ENCODE measurements at places on chromosomes 7 and 10.

DNA sequence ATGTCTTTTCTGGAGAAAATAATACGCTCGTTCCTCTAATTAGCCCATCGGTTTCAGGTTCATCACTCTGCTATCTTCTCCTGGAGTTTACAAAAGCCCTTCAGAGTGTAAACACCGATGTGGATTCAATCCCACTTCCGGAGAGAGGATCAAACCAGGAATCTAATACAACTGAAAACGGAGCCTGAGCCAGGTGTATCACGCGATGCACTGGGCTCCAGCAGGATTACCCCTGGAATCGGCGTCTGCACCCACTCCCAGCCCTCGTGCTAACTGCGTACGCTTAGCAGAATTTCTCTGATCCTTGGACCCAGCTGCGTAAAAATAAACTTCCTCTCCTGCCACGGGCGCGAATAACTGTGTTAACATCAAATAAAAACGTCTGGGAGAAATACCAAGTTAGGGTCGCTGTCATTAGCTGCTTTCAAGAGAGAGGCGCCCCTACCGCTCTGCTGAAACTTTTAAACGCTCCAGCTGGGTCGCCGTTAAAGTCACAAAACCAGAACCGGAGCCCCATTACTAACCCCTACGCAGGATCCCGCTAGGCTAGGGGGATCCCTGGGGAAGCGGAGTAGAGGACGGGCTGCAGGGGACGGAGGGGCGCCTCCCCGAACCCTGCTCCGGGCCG lies 502 bp downstream of the ZNF3 start:
- DNase-seq, result peak; percentile 12

DNA sequence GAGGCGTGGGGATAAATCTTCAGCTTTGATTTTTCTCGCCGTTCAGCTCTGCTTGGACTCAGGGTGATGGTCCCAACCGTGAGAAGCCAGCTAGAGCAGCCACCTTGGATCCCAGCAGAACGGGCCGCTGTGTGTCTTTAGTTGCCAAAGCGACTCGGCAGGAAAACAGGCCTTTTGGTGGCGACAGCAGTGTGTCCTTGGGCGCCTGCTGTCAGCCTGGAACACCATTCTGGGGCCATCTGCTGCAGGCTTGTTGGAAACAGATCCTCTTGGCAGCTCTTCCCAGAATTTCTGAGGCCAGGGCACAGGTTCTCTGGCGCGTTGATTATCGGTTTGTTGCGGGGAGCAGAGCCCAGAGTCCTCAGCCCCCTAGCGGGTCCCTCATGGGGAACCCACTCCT lies 97.6 kb downstream of the CUX1 start:
- DNase-seq, result no peak

DNA sequence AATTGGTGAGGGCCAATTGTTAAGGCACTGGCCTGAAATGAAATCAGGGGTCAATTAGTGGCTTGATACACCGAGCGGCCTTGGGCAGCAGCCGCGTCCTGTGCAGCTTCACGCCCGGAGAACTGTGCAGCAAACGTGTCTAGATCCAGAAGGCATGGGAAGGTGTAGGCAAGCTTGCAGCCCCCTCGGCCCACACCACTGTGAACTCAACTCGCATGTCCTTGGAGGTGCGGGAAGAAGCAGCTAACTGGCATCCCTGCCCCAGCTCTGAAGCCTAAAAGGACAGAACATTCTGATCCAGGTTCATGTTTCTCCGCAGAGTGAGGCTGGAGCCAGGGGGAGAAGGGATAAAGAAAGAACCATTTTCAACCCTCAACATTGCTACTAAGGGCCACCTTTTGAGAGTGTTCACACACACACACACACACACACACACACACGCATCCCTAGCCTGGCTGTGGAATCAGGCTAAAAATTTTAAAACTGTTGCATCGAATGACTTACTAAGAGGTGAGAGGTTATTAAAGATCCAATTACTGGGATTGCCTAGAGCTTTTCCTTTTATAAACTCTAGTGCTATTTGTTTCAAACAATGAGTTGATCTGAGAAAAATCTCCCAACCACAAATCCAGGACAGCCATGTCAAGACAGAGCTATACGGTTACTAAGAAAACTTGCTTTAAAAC lies 104.0 kb downstream of the PARP12 start:
- no peak for DNase-seq

GRCh38 chr7:107201795-107202450 lies 33.1 kb downstream of the HBP1 start:
- DNase-seq, result no peak

DNA sequence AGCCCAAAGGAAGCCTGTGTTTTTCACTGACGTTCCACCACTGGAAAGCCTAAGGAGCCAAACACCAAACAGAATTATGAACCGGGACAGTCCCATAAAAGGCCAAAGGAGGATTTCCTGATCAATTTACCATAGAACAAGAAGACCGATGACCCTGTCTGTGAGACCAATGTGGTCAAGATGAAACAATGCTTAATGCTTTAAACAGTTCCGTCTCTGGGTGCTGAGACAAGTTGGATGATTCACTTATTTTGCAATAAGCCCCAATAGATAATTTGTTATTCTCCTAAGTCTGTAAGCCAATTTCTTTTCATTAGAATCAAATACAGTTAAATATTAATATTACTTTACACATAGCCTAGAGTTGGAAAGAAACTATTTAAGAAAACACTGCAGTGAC lies 134.9 kb downstream of the MICU1 start:
- DNase-seq, result no peak

DNA sequence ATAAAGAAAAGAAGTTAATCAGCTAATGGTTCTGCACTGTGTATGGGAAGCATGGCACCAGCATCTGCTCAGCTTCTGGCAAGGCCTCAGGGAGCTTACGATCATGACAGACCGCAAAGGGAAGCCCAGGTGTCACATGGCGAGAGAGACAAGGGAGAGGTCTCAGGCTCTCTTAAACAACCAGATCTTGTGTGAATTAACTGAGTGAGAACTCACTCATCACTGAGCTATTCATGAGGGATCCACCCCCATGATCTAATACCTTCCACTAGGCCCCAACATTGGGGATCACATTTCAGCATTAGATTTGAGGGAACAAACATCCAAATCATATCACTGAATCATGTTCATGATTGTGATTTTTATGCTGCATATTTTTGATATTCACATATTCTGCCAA lies 5.8 kb downstream of the USP54 start:
- no peak for DNase-seq

DNA sequence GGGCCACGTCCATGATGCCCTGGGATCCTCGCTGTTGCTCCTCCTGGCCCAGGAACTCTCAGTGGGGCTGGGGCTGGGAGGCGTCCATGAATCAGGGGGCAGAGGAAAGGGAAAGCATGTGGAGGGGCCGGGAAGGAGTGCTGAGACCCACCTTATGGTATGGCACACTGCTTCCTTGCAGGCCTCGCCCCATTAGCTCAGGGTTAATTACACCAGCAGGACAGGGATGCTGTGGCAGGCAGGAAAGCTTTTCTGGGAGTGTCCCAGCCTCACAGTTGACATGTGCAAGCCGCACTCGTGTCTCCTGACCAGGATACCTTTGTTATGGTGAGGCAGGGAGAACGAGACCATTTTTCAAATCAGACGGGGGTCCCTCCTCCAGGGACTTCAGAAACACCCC lies 109.7 kb upstream of the PCBD1 start:
- DNase-seq, result no peak

DNA sequence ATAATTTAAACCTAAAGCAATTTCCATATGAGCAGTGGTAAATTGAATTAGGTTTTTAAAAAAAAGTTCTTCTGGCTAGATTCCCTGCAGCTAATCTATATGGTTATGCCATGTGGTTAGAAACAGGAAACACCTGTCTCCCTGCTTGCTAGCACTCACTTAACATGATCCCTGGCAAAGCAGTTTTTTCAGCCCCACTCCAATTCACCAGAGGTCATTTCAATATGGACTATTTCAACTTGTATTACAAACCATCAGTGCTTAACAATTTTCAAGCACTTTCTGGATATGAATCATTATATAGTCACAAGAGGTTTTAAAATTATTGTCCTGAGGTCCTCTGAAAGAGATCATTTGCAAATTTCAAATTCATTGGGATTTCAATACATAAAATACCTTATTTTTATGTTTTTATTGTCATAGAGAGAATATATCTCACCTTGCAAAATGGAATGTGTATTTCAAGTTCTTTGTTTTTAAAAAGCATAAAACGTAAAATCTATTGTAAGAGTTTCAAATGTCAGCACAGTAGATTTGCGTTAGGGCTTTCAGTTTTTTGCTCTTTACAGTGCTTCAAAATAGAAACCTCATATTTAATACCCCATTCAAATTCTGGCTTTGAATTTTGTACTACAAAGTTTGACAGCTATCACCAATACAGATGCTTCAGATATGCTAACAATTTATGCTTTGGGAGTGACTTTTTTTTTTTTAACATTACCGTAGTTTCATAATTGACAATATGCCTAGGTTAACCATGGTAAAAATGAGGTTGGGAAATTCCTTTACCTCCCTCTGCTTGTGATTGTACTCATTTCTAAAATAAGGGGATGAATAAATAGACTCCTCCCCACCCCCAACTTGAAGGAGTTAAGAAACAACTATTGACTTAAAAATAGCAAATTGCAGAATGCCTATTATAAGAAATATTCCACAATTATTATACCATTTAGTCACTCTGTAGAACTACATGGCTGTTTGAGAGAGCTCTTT lies 117.5 kb upstream of the HGF start:
- no peak for DNase-seq

DNA sequence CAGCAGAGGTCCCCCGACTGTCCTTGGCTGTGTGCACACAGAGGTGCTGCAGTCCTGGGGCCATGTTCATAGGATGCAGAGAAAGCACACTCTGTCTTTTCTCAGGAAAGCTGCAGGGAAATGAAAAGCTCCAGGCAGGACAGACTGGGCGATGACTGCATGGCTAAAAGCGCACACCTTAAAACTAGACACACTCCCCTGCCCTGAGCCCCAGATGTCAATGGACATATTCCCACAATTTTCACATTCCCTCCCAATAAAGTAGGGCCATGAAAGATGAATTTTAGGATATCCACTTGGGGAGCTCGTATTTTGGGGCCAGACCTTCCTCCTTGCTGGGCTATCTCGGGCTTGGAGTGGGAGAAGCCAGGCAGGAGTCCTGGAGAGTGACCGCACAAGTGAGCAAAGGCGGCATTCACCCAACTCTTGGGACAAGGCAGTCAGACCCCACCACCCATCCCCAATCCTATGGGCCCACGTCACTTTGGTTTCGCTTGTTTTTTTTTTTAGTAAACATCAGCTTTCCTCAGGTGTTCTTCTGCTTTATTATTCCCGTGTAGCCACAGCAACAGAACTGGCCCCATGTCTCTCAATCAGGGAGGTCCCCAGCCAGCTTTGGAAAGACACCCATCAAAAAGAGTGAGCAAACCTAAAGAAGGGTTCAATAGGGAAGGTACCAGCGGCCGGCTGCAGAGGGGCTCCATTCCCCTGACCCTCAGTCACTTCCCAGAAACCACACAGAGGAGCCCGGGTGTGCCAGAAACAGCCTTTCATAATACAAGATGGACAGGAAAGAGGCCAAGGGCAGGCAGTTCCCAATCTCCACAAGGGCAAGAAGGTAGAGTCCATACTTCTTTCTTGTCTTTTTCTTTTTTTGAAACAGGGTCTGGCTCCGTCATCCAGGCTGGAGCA lies 12.7 kb downstream of the GPRIN2 start:
- DNase-seq, result peak; percentile 1

GRCh38 chr10:113261161-113261560 lies 291.7 kb upstream of the HABP2 start:
- DNase-seq, result no peak

DNA sequence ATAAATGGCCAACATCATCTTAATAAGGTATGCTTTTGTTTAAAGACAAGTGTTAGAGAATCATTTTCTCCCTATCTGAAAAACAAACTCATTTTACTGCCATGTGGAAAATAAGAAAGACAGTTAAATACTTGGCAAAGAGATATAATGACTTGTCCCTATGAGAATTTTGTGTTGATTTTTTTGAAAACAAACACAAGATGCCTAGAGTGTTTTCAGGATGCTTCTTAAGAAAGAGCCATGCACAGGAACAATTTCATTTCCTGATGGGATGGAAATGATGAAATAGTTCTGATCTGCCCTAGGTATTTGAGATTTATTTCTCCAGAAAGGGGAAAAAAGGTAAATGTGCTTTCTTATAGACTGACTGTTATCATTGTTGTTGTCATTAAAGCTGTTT lies 237.5 kb upstream of the GNAI1 start:
- DNase-seq, result no peak

- DNase-seq, result peak; percentile 38
Measured at GRCh38 chr10:93115661-93116383, 42.1 kb downstream of the CYP26A1 start.

DNA sequence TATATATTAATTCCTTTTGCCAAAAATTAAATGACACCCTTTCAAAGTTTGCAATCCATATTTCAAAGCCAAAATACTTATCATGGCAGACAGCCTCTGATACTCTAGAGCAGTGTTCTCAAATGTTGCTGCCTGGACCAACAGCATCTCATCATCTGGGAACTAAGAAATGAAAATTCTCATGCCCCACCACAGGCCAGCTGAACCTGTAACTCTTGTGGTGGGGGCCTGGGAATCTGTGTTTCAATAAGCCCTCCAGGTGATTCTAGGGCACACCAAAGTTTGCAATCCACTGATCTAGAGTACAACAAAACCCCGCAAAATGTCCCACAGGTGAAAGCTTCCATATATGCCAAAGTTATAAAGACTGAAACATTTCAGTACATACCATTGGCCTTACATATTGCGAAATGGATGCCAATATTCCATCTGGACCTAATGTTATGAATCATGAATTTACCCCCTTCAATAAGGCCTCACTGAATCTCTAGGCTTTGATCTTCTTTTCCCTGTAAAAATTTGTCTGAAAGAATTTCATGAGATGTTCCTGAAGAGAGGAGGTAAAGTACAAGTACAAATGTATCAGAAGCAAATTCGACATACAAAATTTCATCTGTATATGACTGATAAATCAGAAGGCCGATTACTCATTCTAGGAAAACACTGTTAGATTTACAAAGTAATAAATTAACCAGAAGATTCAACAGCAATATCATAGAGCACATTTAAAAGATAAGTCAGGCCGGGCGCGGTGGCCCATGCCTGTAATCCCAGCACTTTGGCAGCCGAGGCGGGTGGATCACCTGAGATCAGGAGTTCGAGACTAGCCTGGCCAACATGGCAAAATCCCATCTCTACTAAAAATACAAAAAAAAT lies 25.3 kb upstream of the EPC1 start:
- no peak for DNase-seq

- DNase-seq, result no peak
Measured at GRCh38 chr10:130200179-130201042, 64.2 kb downstream of the GLRX3 start.

GRCh38 chr10:132155723-132156381 lies 30.9 kb upstream of the DPYSL4 start:
- DNase-seq, result no peak

DNA sequence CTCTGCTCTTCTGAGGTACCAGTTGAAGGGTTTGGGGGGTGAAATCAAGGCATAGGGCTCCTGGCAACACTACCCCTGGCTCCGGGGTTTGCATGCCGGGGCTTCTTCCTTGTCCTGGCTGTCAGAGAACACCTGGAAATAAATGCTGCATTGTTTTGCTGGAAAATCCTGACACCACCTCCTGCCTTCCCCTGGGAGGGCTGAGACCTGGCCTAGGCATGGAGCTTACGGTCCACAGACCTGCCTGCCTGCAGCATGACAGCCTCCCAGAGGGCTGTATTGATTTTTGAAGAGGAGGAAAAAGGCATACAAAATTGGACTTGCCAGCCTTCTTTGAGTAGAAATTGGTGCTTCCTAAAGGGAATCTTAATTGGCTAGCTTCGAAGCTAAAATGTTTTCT lies 227.1 kb downstream of the MGMT start:
- DNase-seq, result no peak
